Stimulated activated CD8-positive, alpha-beta memory T cell treated with anti-CD3 and anti-CD28 coated beads, Interleukin-7, amount 100 ng/mL, for 24 hours (primary cell): ENCODE measurements at places on chromosomes 11 and 22.
A peak's percentile ranks its signal among the peaks of the same experiment; 100 is the strongest.

GRCh38 chr11:93536101-93536861 lies 6.9 kb downstream of the SMCO4 start:
- DNase-seq = no peak

DNA sequence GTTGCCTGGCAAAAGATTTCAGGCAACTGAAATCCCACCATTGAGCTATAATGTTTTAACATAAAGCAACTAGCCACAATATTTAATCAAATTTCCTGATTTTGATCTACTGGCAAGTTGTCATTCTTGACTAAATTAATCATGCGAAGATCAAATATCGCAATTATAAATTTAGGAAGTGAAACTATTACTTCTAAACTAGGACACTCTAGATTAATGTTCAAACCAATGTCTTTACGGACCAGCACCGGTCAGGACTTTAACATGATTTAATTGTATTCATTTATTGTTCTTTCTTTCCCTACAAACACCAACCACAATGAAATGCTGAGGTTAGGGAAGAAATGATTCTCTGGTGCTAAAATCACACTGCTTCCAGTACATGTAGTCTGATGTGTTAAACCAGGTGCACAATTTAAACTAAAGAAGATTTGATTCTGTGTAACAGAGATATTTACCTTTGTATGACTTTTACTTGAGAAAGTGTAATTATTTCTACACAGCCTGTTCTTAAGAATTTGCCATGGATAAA lies 14.9 kb downstream of the GAS2 start:
- DNase-seq = no peak

- DNase-seq = no peak
Observed at GRCh38 chr11:118147502-118147901, 5.1 kb downstream of the SCN4B start.

DNA sequence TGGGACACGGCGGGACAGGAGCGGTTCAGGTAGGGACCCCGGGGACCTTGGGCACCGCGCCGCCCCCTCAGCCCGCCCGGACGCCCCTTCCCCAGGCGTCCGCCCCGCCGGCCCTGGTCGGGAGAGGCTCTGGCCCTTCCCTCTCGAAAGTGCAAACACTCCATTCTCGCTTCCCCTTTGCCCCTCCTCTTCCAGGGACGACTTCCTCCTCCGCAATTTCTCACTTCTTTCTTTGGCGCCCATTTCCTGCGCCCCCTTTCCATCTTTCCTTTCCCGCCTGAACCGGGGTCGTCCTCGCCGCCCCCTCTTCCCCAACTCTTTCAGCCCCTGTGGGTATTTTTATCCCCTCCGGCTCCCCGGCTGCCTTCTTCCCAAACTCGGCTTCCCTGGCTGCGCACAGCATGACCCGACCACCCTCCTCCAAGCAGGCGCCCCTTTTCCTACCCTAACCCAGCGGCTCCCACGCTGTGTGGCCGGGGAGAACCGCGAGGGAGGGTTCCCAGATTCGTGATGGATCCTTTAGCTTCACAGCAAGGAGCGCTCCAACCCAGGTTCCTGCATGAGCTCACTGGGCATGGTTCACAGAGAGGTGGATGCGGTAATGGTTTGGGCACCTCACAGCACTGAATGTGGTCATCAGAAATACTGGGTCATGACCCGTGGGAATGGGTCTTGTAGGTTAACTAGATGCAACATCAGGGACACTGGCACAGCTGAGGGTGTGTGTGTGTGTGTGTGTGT lies 689 bp downstream of the RAB39A start:
- no peak for DNase-seq

GRCh38 chr11:7019500-7020182 lies 505 bp downstream of the ZNF214 start:
- DNase-seq = no peak

DNA sequence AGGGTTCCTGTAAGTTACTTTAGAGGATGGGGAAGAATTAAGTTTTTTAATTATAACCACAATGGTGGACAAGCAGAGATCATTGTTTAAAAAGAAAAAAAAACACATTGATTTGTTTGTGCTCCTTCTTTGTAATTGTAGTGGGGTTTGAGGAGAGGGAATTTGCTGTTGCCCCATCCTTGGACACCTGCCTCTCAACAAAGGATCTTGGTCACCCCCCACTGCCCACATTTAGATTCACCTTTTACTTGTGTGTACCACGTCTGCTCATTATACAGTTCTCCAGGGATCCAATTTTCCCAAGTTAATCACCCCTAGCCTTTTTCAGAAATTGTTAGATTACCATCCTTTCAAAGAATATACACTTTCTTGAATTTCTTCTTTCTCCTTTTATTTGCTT lies 53.0 kb downstream of the DNAJC24 start:
- no peak for DNase-seq

- DNase-seq = no peak
Observed at GRCh38 chr11:22732588-22732987, 66.2 kb downstream of the GAS2 start.

- DNase-seq = no peak
Observed at GRCh38 chr11:87425391-87425790, 387.7 kb downstream of the TMEM135 start.

GRCh38 chr11:59758401-59759037 lies 3.3 kb downstream of the STX3 start:
- no peak for DNase-seq

DNA sequence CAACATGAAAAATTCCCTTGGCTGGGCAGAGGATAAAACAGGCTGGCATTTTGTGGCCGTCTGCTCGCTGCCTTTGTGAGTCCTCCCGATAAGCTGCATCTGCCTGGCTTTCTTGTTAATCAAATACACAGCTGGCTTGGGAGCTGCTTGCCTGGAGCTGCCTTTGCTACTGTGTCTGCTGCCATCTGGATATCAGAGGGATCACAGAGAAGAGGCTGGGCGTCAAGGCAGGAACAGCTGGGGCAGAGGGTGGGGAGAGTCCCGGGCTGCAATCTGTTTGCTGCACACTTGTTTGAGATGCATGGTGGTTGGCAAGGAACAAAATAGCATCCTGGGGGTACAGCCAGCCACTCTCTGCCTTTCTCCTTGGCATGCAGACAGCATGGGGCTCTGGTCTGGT lies 36.0 kb downstream of the COMMD9 start:
- DNase-seq = no peak

DNA sequence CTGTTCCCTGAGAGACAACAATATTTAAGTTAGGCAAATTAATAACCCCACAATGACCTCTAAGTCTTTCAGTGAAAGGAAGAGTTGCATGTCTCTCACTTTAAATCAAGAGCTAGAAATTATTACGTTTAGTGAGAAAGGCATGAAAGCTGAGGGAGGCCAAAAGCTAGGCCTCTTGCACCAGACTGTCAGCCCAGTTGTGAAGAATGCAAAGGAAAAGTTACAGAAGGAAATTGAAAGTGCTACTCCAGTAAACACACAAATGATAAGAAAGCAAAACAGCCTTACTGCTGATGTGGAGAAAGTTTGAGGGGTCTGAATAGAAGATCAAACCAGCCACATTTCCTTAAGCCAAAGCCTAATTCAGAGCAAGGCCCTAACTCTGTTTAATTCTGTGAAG lies 45.0 kb downstream of the BBOX1 start:
- no peak for DNase-seq

DNA sequence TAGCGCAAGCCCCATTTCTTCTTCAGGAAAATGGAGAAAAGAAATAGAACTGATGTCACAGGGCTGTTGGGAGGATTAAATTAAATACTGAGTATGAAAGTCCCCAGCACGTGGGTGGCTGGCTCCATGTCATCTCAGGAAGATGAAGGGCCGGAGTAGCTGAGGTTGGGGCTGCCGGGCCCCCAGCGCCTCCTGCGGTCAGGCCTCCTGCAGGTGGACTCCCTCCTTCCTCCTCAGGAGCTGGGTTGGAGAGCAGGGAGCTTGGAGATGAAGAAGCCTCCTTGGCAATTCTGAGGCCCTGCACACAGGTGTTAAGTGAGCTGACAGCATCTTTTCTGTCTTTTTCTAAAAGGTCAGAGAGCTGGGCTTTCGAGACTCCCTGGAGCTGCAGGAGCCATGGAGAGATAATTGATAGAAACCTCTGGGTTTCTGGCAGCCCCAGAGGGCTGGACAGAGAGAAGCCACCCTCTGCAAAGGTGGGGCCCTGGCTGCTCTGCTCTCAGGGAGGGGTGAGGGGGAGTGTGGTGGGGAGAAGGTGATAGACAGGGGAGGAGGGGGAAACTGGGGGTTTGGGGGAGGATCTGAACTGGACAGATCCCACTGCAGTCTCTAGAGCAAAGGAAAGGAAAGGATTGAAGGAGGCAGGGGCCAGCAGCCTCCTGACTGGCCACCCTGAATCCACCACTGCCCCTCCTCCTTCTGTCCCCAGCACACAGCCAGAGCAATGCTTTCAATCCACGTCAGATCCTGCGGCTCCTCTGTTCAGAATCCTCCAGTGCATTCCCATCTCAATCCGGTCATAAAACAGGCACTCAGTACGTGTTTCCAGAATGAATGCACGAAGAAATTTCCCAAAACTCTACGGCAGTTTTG lies 210.8 kb downstream of the CEP164 start:
- DNase-seq = no peak

- DNase-seq = no peak
Observed at GRCh38 chr11:10838881-10839280, 19.0 kb downstream of the ZBED5 start.

DNA sequence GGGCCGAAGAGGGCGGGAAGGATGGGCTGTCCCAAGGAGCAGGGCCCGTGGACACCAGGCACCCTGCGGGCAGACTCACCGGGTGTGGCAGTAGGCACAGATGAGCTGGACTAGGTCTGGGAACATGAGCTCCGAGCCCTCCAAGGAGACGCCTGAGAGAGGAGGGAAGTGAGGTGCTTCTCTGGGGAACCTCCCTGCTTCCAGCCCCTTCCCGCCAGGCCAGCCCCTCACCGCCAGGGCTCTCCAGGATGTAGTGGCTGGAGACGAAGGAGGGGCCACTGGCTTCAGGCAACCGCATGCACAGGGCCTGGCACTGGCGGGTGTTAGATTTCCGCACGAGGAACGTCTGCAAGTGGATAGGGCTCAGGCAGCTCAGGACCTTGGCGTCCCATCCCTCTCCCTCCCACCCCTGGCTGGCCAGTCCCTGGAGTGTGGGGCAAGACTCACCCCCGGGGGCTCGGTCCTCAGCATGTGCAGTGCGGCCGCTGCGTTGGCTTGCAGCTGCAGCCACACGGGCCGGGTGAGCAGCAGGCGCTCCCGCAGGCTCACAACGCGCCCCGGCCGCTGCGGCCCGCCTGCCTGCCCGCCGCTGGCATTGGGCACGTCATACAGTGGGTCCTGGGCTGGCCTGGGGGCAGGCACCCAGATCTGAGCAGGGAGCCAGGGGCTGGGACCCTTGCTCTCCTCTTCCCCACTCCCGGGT lies 552 bp downstream of the RIN1 start:
- DNase-seq = no peak

GRCh38 chr22:39520226-39521105 lies at the start of gene ATF4:
Gene ATF4, plus strand, starts transcription at chr22:39520562. Its CDS starts 884 bp downstream, at chr22:39521446.
- peak; percentile 79 for DNase-seq

GRCh38 chr22:25764270-25765015 lies 22.5 kb downstream of the MYO18B start:
- no peak for DNase-seq

DNA sequence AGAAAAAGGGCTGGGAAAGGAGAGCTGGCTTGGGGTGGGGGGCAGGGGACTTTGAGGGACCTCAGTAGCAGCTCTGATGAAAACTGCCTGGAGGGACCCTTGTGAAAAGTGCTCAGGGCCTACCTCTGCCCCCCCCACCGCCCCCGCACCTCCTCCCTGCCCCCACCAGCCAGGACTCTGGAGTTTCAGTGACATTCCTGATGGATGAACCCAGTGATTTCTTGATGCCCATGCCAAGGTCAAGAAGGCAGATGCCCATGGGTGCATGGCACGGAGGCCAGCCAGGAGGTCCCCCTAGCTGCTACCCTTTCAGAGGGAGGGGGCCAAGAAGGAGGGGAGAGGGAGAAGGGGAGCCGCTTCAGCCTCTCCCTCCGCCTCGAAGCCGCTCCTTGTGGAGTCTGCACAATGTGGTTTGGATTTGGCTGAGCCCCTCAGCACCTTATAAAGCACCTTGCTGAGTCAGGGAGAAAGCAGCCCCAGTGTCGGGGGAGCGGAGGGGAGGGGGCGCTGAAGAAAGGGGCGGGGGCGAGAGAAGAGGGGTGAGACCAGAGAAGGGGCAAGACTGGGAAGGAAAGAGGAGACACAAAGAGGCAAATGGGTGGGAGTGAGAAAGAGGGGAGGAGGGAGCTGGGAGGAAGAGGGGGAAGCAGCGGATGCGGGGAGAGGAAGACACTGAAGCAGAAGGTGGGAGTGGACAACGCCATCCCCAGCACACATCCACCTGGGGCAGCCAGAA lies 2.1 kb upstream of the CLCF1 start:
- no peak for DNase-seq

GRCh38 chr11:8719211-8719649 lies 36.6 kb downstream of the RPL27A start:
- no peak for DNase-seq

GRCh38 chr11:126290887-126291286 lies 8.0 kb downstream of the TIRAP start:
- no peak for DNase-seq

GRCh38 chr11:109435121-109435742 lies 13.2 kb downstream of the C11orf87 start:
- no peak for DNase-seq

- DNase-seq = no peak
Observed at GRCh38 chr11:77351281-77351886, 49.9 kb upstream of the GDPD4 start.

DNA sequence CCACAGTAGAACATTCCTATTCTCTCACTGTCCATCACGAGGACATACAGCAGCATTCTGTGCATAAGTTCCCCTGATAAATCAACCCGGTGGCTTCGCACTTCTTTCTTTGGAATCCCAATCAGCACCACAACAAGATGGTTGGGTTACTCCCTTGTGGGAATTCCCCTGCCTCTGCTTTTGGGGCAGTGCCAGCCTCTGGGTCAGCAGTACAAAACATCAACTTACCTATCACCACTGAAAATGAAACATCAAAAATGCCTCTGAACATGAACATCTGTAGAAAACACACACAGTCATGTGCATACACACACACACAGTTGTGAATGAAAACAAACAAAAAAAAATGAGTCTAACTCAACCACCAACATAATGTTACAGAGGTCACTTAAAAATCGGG lies 79.3 kb downstream of the KCNA4 start:
- no peak for DNase-seq

GRCh38 chr11:33620423-33621171 lies 80.0 kb downstream of the C11orf91 start:
- no peak for DNase-seq

DNA sequence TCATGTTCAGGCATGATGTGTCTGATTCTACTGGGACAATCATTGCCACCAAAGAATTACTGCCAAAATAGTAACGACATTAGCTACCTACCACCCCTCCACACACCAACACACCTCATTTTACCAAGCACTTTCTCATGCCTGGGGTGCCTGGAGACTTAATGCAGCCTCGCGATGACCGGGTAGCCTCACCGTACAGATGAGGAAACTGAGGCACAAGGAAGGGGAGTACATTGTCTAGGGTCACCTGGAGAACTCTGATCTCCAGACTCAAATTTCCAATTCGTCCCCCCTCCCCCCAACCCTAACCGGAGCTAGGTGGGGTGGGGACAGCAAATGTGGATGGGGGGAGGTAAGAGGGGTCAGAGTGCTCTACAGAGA lies 2.7 kb upstream of the RTN4RL2 start:
- DNase-seq = no peak

- no peak for DNase-seq
Observed at GRCh38 chr11:32302826-32303225, 132.5 kb downstream of the WT1 start.

GRCh38 chr11:103968685-103969084 lies 67.8 kb upstream of the DDI1 start:
- no peak for DNase-seq

GRCh38 chr11:14460147-14460546 lies 39.5 kb downstream of the COPB1 start:
- no peak for DNase-seq

- no peak for DNase-seq
Observed at GRCh38 chr11:12275818-12276217, 101.6 kb upstream of the PARVA start.
